ENCODE measurements at places on chromosomes 16 and 17.

- no peaks in the 10 kb centered on the region for H3K27me3 ChIP-seq
- DNase-seq: no peak
- H3K4me1 ChIP-seq: no peaks in the 10 kb centered on the region
- no peak overlapping the region for H3K27ac ChIP-seq
- no peaks in the 10 kb centered on the region for H3K36me3 ChIP-seq
- no peak overlapping the region for H3K4me3 ChIP-seq
These were observed 190.2 kb upstream of the KCNJ16 start for GRCh38 chr17:69884846-69885245.

DNA sequence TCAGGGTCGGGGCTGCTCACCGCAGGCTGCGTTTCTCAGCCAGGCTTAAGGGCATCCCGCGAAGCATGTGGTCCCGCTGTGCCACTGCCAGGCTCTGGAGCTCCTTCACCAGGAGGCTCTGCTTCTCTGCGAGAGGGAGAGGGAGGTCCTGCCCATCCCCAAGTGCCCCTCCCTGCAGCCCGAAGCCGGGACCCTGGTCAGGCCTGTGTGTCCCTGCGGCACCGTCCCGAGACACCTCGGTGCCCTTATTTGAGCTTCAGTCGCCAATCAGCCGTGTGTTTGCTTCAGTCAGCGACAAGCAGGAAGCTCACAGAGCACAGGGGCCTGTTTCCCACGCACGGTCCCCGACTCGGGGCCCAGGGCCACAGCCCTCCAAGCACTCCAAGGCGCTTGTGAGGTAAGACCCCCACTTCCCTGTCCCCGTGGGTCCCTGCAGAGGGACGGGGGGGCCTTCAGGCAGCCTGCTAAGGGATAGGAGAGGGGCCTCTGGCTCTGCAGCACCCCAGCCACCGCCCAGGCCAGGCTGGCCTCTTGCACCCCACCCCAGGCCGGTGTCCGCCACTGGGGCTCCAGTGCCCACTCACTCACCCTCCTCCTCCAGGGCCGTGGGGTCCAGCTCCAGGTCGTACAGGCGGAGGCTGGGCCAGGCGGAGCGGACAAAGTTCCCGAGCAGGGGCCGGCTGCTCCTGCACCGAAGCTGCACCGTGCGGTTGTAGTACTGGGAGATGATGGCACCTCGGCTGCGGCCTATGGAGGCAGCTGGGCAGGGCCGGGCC, 3.2 kb downstream of the TMC6 start:
- no peak overlapping the region for H3K27ac ChIP-seq
- DNase-seq: no peak
- peaks cover 12% of the 10 kb centered on the region for H3K4me1 ChIP-seq
- no peaks in the 10 kb centered on the region for H3K27me3 ChIP-seq
- no peak overlapping the region for H3K4me3 ChIP-seq
- no peaks in the 10 kb centered on the region for H3K36me3 ChIP-seq

DNA sequence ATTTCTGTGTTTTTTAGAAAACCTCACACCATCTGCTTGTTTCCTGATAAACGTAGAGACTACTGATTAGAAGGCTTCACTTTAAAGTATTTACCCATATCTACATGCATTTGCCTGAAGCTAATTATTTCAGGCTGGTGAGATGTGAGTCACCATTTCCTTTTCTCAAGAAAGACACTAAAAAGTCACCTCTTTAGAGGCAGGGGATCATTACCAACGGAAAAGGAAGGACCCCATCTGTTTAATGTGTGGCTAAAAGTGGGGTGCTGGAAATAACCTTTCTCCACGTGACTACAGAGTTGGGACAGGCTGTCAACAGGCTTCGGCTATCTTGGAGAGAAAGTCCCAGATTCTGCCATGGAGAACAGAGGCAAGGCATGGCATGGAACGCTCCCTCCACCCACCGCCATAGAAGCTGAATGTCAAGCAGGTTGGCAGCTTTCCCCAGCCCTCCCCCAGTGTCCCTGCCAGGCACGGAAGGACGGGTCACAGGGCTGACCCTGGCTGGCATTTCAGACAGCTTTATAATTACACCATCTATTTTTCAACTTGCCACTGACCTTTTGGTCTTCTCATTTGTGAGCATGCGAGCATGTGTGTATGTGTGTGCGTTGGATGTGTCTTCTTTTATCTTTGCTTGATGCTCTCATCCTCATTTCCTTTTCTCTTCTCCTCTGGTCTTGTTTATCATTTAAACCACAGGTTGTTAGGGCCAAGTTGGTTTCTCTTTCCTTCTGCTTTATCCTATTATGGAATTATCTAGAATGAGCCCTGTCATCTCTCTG, 157.0 kb downstream of the CPPED1 start:
- H3K4me1 ChIP-seq: no peaks in the 10 kb centered on the region
- DNase-seq: no peak
- H3K36me3 ChIP-seq: no peaks in the 10 kb centered on the region
- no peaks in the 10 kb centered on the region for H3K27me3 ChIP-seq
- H3K4me3 ChIP-seq: no peak overlapping the region

DNA sequence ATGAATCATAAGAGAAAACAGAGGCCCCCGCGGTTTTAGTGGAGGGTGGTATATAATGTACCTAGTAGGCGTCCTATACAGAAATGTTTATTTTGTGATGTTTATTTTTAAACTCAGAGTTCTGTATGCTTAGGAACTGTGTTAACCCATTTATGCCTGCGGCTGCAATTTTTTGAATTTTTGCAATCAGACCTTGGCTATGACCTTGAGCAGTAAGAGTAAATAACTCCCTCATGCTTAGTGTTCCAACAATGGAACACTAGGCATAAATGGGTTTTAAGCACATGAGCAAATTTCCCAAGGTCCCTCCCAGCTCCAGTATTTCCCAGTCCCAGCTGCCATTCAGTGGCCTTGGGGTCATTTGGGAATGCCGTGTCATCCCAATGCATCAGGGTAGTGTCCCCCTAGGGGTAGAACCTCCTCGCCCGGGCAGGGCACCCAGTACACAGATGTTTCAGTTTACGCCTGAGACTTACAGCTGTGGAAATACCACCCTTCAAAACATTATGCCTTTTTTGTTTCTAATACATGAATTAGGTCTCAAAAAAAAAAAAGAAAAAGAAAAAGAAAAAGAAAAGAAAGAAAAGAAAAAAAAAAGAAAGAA, 605.8 kb upstream of the CDH11 start:
- peaks cover 13% of the 10 kb centered on the region for H3K4me1 ChIP-seq
- H3K4me3 ChIP-seq: no peak overlapping the region
- H3K27me3 ChIP-seq: no peaks in the 10 kb centered on the region
- H3K27ac ChIP-seq: no peak overlapping the region

DNA sequence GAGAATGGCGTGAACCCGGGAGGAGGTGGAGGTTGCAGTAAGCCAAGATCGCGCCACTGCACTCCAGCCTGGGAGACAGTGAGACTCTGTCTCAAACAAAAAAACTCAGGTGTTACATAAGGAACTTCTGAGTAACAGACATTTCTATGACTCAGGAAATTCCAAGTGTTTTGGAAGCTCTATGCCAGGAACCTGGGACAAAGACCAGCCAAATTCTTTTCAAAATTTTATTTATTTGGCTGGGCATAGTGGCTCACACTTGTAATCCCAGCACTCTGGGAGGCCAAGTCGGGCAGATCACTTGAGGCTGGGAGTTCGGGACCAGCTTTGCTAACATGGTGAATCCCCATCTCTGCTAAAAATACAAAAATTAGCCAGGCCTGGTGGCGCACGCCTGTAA, 5.2 kb upstream of the SH2B1 start:
- DNase-seq: no peak
- H3K27ac ChIP-seq: no peak overlapping the region
- no peaks in the 10 kb centered on the region for H3K27me3 ChIP-seq
- H3K4me3 ChIP-seq: no peak overlapping the region
- H3K36me3 ChIP-seq: no peaks in the 10 kb centered on the region

GRCh38 chr16:26665166-26665939, 401.4 kb upstream of the C16orf82 start:
- DNase-seq: no peak
- no peak overlapping the region for H3K27ac ChIP-seq
- no peaks in the 10 kb centered on the region for H3K36me3 ChIP-seq
- H3K4me1 ChIP-seq: no peaks in the 10 kb centered on the region

Measured in hepatocyte (in vitro differentiated cells).